ENCODE measurements at places on chromosomes 1 and 21.

DNA sequence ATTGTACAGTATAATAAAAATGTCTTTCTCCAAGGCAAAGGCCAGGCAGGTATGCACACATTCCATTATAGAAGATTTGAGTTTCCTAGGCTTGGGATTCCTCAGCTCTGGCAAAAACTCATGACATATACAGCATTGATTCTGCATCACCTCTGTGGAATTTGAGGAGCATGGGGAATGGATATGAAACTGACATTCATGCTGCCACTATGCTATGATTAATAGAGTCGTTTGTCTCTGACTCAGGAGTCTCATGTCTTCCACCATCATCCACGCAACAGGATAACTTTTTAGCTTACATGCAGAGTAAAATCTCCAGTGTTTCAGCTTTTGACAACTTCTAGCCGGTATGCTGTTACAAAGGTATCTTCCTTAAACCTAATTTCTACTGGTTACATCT lies 49.8 kb upstream of the ADORA3 start:
- DNase-seq, result no peak

- DNase-seq, result peak; percentile 81
Observed at GRCh38 chr1:50333595-50333974, 89.7 kb downstream of the DMRTA2 start.

DNA sequence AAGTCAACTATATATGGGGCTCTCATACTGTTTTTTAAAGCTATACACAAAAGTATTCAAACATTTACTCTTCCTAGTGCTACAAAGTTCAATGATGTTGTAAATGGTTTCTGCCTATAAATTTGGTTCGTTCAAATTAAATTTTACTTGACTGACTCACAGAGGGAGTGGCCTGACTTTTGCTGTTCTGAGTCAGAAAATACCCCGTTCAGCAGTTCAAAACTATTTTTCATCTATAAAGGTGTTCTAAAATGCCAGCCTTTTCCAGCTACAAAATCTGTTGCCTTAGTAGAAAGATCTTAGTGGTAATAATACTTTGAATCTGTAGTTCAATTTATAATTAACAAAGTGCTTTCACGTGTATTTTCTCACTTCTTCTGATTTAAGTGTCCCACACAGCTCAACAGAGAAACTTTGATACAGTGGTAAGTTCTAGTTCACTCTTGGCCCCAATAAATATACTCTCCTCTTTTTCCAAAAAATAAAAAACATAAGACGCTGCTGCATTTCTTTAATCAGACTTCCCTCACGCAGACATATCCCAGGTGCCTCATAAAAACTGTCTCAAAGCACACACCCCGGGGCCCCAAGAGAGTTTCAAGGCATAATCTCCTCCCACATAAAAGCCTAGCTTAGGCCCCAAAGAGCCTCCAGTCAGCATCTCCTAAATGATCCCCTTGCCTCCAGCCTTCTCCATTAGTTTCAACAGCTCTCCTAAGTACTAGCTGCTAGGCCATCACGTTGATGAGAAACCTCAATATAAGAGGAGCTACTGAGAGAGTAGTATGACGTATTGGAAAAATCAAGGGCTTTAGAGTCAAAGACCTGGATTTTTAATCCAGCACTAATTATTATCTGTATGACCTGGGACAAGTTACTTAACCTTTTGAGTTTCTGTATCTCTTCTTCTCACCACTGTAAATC lies 3.2 kb downstream of the PTP4A2 start:
- peak; percentile 67 for DNase-seq

DNA sequence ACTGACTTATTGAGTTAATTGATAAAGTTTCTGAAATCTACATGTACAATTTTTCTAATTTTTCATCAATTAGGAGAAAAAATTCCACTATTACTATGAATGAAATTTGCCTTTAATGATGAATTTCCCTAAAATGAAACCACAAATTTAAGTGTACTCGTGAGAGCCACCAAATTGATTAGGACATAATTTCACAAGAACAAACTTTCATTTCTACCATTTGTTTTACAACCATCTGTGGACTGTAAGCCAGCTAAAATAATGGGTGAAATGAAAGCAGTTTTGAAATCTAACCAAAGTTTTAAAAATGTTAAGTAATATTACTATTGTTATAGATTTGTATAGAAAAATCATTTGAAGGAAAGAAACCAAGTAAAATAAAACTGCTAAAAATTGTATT lies 41.8 kb downstream of the AGL start:
- no peak for DNase-seq

GRCh38 chr1:246786606-246787238 lies 62.5 kb downstream of the SCCPDH start:
- DNase-seq, result no peak

DNA sequence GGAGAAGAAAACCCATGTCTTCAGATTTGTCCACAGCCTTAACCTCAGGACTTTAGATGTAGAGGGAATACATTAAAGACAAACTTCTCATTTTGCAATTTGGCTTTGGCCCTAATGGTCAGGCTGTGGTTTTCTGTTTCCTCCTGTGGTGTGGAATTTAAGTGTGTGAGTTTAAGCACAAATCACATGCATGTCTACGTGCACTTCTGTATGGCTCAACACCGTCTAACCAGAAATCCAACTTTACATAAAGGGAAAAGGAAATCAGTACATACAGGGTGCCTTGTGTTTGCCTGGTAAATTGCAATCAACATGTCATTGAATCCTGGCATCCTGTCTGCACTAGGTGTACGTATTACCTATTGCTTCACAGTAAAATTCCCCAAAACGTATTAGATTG lies 1.2 kb upstream of the ZNF124 start:
- no peak for DNase-seq

- no peak for DNase-seq
Observed at GRCh38 chr1:183212870-183213269, 26.8 kb downstream of the LAMC2 start.

DNA sequence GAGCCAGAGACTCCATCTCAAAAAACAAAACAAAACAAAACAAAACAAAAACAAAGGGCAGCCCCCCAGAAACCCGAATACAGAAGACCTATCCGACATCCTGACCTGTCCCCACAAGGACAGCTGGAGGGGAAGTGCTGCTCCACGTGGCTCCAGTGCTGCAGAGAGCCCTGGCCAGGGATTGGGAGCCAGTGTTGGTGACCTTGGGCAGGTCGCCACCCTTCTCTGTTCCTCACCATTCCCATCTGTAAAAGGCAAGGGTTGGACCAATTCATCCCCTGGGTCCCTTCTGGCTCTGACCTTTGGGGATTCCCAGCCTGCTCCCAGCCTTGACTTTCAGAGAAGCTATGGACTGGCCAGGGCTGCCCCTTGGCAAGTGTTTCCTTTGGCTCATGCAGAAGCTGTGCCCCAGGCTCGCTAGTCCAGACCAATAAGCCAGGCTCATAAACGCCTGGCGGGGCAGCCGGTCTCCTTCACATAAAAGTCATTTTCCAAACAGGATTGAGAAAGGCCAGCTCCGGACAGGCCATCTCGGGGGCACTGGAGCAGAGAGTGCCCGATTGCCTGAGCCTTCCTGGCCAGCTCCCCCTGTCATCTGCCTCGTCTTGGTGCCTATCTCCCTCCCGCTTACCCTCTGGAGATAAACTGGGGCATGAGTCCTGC lies 20.0 kb upstream of the PADI1 start:
- DNase-seq, result no peak

GRCh38 chr1:202639500-202639899 lies 70.8 kb downstream of the SYT2 start:
- DNase-seq, result no peak

DNA sequence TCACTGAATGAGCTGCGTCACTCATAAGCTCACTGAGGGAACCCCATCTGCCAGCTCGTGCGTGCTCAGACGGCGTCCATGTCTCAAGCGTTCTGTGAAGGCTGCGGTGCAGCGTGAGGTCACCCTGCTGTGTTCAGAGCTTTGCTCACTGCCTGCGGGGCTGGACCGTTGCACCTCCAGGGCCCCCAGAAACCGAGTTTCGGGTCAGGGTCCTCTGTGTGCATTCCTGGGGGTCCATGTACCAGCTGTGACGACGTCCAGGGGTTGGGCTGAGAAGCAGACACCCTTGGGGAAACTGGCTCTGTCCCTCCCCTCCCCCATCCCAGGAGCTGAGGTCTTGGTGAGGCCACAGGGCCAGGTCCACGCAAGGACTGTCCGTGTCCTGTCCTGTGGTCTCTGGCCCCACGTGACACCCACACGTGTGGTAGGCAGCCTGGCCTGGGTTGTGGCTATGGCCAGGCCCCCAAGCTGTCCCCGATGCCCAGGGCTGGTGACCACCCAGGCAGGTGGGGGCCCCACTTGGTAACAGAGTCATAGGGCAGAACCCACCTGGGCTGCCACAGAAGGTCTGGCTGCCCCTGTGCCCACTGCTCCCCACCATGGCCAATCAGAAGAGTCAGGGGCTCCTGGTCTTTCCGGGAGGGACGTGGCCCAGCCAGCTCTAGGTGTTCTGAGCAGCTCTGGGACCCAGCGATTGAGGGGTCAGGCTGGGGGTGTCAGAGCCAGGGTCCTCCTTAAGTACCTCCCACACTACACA lies 24.4 kb downstream of the FTCD start:
- DNase-seq, result no peak

- no peak for DNase-seq
Observed at GRCh38 chr1:99776120-99776519, 9.7 kb upstream of the FRRS1 start.

DNA sequence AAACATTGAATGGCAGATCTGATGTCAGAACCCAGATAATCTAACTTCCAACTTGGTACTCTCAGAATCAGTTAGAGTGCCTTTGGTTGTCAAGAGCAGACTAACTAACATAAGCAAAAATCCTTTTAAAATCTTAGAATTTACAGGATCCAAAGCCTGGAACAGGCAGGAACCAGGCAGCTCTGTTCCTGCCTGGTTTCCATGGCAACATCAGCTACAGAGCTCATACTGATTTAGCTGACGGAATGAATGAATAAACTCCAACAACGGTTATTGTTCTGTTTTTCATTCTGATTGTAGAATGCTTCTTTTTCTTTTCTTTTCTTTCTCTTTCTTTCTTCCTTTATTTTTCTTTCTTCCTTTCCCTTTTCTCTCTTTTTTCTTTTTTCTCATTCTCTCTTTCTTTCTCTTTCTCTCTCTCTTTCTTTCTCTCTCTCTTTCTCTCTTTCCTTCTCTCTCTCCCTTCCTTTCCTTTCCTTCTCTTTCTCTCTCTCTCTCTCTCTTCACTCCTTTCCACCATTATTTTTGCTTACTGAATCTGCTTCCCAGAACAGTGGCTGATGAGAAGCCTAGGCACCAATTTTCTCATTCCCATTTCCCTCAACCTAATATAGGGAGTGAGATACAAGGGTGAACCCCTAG lies 121.6 kb downstream of the RGS7 start:
- DNase-seq, result no peak

GRCh38 chr21:41662761-41663160 lies 104.1 kb downstream of the RIPK4 start:
- DNase-seq, result no peak

DNA sequence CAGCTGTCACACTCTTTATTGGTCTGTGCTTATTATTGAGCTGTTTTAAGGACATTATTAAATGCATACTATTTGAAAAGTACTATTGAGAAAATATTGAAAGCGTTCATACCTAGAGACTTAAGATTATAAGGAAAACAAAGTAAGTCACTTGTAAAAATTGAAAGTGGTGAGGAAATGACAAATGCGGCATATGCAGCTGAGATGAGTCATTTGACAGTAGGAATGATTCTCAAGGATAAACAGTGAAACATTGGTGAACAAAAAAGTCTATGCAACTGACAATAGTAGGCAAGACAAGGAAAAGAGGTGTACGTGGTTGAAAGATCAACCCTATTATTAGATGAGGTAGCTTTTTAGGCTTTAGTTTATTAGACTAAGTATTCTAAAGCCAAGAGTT lies 82.6 kb upstream of the MAP10 start:
- no peak for DNase-seq

- DNase-seq, result no peak
Observed at GRCh38 chr1:44604157-44604955, 69.9 kb downstream of the TMEM53 start.

DNA sequence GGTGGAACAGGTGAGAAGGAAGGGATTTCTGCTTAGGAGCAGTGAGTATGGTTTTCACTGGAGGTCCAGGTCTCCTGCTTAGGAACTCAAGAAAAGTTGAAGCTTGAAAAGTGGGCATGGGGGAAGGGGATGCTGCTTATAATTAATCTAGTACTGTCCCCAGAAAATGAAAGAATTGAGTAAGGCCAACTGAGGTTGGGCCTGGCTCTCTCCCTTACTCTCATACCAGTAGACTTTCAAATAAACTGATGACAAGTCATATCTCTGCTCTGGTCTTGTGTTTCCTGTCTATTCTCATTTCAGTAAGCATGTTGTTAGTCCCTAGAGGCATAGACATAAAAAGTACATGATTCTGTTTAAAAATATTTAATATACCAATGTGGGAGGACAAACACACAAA lies 26.4 kb downstream of the CD48 start:
- peak; percentile 77 for DNase-seq

DNA sequence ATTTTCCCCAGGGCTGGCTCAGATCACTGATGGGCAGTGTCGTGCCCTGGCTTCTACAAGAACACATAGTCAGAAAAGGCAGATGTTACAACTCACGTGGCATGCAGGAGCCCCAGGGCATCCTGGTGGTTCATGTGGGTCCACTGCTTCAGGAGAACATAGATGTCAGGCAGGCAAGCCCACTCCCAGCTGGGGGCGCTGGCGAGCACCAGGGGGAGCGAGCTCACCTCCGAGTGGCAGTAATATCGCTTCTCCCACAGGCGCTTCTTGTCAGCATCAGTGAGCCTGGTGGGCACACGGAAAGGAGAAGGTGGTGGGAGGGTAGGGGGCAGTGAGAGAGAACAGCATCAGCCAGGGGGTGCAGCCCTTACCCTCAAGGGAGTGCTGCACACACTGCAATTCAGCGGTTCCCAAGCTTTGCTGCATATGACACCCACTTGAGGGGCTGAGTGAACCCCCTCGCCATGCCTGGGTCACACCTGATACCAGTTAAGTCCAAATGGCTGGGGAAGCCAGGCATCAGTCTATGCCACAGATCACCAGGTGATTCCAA lies 34.3 kb upstream of the PPP1R15B start:
- peak; percentile 66 for DNase-seq

DNA sequence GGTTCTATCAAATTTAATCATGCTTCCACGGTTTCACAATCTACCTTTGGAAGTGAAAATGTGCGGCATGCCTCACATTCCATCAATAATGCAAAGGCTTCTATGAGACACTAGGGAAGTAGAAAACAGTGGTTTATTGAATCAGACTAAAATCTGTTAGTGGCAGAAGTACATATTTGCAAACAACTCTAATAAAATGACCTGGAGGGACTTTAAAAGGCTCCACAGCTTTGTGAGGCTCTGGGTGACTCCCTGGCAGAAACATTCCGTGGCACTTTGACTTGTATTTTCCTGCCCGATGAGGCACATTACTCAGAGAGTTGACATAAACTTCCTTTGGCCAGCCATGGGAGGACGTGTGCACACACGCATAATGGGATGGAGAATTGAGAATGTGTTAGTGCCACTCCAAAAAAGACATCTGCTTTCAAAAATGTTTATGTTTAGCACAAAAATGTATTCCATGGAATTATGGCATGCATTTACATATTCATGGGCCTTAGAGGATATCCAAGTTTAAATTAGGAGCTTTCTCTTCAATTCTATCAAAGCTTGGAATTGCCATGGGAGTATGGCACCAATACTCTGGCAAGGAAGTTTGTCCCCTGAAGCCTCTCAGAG lies 60.0 kb upstream of the SSX2IP start:
- no peak for DNase-seq

- DNase-seq, result no peak
Observed at GRCh38 chr1:2479618-2480017, 3.5 kb downstream of the PLCH2 start.

Data from activated CD4-positive, alpha-beta T cell treated with anti-CD3 and anti-CD28 coated beads, Interleukin-2, Interleukin-6, amounts not matched to agents 100 ng/mL and 50 ng/mL, durations not matched to agents 16 hours and 8 hours (primary cell).